ENCODE measurements at places on chromosomes 2 and 18.

DNA sequence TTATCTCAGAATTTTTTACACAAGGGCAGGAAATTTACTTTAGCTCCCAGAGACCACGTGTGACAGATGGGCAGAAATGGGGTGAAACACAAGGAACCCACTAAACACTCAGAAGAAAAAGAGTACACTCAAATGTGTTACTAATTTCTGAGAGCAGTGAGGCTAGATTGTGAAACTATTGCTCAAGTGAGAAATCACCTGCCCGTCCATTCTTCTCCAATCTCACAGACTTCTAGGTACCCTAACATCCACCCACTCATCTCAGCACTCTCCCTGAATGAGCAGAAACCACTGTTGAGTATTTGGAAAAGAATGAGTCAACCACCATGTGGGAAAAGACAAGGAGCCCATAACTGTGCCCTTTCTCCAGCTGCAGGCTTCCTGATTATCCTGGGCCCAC is 293.0 kb upstream of the CDH2 start:
- DNase-seq: no peak

- no peak for DNase-seq
These were observed 24.1 kb downstream of the ODC1 start for GRCh38 chr2:10424051-10424450.

GRCh38 chr2:11201969-11202368 is 46.7 kb downstream of the SLC66A3 start:
- DNase-seq: no peak

DNA sequence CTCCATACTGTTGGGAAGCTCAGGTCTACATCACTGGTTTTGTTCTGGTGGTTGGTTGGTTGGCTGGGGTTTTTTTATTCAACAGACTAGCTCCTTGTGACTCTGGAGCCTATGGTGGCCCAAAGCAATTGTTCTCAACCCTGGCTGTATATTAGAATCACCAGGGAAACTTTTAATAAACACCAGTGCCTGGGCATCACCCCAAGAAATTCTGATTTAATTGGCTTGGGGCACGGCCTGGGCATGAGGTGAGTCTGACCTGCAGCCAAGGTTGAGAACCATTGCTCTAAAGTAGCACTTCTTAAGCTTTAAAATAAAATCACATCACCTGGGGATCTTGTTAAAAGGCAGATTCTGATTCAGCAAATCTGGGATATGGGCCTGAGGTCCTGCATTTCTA is 184.1 kb downstream of the C1D start:
- no peak for DNase-seq

- DNase-seq: no peak
These were observed 470.8 kb downstream of the RIT2 start for GRCh38 chr18:42644729-42645131.

GRCh38 chr2:230877116-230877758 is 12.5 kb downstream of the ITM2C start:
- no peak for DNase-seq

- no peak for DNase-seq
These were observed 105.5 kb downstream of the RNF144A start for GRCh38 chr2:7022492-7023385.

GRCh38 chr2:147829106-147829505 is 15.7 kb upstream of the ACVR2A start:
- DNase-seq: no peak

Data from stimulated activated CD4-positive, alpha-beta T cell treated with anti-CD3 and anti-CD28 coated beads, TNF-alpha, amount 100 ng/mL, for 1 hour (primary cell).